ENCODE measurements at places on chromosomes 6 and 20.

GRCh38 chr6:15623276-15624116, 39.3 kb downstream of the DTNBP1 start:
- DNase-seq, result no peak

- DNase-seq, result no peak
Observed at GRCh38 chr20:34124469-34125249, 12.6 kb upstream of the EIF2S2 start.

GRCh38 chr6:141421378-141421777, 711.3 kb upstream of the GJE1 start:
- no peak for DNase-seq

GRCh38 chr20:49663112-49663511, 50.6 kb downstream of the B4GALT5 start:
- DNase-seq, result no peak

DNA sequence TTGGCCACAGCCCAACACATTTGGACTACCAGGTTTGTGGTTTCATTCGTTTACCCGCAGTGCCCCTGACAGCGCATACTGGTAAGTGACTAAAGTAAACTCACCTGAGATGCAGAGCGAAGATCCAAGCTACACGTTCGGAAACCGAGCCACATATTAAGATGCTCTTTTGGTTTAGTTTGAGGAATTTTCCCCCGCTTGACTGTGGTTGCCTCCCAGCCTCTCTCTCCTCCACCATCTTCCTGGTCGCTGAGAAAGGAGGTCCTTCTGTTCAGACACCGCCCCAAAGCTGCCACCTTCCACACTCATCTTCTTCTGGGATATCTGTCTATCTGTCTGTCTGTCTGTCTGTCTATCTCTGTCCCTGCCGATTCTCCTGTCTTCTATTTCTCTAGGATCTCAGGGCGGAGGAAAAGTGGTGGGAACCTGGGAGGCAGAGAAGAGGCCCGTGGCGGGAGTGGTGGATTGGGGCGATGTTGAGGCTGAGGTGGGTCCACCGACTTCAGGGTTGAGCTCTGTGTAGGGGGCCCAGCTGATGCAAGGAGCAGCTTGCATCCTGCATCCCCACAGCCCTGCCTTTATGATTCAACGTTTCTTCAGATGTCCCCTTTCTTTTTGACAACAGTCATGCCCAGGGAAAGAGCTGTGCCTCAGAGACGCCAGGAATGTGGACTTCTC, 196.9 kb upstream of the ZNF184 start:
- DNase-seq, result no peak

GRCh38 chr20:24070679-24071078, 82.1 kb upstream of the GGTLC1 start:
- no peak for DNase-seq

- DNase-seq, result no peak
Observed at GRCh38 chr20:63273635-63274380, 1.2 kb downstream of the ARFGAP1 start.

DNA sequence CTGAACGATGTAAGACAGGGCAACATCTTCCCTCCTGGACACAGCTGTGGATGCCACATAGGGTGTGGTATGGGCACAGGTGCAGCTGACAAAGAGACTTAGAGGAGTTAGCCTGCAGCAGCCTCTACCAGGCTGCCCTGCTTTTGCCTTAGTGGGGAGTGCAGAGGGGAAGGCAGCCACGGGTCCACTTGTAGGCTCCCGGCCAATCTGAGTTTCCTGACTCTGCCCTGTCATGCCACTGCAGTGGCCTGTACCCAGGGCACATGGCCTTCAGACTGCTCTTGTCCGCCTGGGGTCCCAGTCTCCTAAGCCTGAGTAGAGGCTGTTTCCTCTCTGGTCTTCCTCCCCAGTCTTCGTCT, 17.1 kb upstream of the CST9L start:
- DNase-seq, result no peak

- no peak for DNase-seq
Observed at GRCh38 chr20:20820785-20821483, 108.5 kb upstream of the RALGAPA2 start.

- no peak for DNase-seq
Observed at GRCh38 chr20:59013959-59014608, 5.1 kb upstream of the TUBB1 start.

- DNase-seq, result no peak
Observed at GRCh38 chr6:99241905-99242534, 107.5 kb downstream of the FAXC start.

DNA sequence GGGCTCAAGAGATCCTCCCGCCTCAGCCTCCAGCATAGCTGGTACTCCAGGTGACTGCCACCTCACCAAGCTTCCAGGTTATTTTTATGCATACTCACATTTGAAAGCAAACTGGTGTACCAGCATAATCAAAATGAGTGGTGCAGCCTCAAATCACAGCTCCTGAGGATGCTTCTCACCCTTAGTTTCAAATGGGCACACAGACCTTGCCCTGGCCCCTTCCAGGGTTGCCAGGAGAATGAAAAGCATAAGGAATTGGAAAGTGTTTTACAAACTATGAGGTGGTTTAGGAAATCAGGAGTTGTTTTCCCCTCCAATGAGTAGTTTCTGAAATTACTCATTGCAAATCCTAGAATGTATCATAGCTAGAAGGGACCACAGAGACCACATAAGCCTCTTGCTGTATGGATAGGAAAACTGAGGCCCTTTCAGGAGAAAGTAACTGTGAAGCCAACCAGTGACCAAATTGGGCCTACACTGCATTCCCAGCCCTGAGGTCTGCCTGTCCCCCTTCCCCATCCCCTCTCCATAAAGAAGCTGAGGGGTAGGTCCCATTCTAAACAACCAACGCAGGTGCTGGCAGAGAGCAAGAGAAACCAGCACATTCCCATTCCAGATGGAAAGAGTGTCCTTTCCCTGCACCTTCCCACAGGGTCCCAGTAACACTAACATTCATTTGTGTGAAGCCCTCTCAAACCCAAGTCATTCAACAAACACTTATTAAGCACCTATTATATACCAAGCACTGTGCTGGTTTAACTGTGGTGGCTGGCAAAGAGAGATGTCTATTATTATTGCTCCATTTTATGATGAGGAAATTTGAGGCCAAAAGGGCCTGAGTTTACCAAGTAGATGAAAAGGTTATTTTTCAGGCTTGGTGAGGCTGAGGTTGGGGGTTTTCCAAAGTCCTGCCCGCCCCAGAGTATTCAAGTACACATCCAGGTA, 2.1 kb upstream of the E2F1 start:
- DNase-seq, result no peak

Data from stimulated activated CD8-positive, alpha-beta memory T cell treated with anti-CD3 and anti-CD28 coated beads, Interleukin-4, amount 100 ng/mL, for 24 hours (primary cell).